ENCODE measurements at places on chromosomes 2 and 18.
A peak's percentile ranks its signal among the peaks of the same experiment; 100 is the strongest.

- no peak for DNase-seq
Observed at GRCh38 chr18:58975296-58975695, 110.6 kb downstream of the ZNF532 start.

DNA sequence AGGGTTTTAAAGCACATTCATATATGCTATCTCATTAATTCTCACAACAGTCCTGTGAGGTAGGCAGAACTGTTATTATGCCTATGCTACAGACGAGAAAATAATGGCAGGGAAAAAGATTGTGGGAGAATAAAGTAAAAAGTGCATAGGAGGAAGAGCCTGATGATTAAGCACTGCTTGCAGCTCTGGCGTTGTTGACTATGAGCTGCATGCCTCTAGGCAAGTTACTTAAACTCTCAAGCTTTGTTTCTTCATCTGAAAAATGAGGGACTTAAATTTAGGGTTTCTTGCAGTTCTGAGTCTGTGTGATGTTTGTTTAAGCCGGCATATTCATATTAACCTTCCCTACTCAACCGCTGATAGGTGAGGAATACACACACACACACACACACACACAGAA is 51.6 kb upstream of the RAPH1 start:
- no peak for DNase-seq

GRCh38 chr2:45258311-45258710 is 249.1 kb upstream of the SIX2 start:
- DNase-seq = no peak

- no peak for DNase-seq
Observed at GRCh38 chr2:233707940-233708644, 4.6 kb upstream of the UGT1A5 start.

DNA sequence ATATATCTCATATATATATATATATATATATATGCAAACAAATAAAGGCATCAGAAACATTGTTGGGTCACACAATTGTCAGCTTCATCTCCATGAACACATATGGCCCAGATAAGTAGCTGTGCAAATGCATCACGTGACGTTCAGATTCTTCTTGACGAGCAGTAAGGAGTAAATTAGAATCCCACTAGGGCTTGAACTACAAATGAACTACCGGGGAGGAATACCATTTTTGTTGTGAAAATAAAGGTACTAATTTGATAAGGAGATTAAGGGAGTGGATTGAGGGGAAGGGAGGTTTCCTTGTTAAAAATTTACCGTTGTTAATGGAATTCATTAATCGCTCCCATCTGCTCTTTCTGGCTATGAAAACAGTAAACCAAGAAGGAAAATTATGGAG is 186.5 kb upstream of the COPS8 start:
- DNase-seq = peak; percentile 86

Measured in NCI-H524 treated with DMSO at 0.1 percent for 48 hours (cell line).